Adipocyte (in vitro differentiated cells): ENCODE measurements at places on chromosomes 16 and 17.

GRCh38 chr17:39659279-39660010, 5.7 kb upstream of the TCAP start:
- no peak for DNase-seq

- DNase-seq: no peak
Observed at GRCh38 chr16:47018223-47018891, 44.9 kb upstream of the DNAJA2 start.

DNA sequence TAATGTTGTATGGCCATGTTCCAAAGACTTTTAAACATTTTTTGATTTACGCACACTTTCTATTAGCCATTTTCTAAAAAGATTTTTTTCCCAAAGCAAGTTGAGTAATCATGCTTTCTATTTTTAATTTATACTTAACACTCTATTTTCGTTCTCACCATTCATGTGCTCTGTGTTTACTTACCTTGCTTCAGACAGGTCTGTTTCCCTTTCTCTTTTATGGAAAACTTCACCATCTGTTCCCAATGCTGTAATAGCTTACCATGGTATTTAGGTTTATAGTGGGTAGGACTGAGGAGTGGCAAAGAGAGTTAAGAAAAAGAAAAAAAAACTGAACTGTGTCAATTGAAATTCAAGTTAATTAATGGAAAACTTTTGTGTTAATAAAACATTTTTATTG, 37.5 kb upstream of the KCNJ16 start:
- no peak for DNase-seq

DNA sequence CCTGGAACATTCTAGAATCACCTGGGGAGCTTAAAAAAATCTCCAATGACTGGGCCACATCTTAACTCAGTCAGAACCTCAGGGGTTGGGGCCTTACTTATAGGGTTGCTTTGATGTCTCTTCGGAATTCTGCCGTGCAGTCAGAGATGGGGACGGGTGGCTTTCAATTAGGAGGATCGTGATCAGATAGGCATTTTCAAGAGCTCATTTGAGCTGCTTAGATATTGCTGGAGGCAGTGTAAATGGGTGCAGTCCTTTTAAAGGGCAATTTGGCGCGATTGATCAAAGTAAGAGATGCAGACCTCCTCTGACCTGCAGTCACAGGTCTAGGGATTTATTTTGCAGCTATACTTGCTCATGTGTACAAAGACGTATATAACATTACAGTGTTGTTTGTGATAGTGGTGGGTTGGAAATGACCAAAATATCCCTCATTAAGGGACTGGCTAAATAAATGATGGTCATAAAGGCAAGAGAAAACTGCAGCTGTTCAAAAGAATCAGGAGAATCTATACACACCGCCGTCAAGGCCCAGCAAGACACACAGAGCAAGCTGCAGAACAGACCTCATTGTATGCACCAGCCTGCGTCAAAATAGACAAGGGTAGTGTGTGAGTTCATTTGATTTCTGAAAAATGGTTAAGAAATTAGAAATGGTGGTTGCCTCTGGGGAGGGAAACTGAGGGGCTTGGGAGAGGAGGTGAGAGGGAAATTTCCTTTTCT, 6.3 kb upstream of the KCNG4 start:
- no peak for DNase-seq

- no peak for DNase-seq
Observed at GRCh38 chr16:71402007-71402406, 39.8 kb downstream of the TLE7 start.

DNA sequence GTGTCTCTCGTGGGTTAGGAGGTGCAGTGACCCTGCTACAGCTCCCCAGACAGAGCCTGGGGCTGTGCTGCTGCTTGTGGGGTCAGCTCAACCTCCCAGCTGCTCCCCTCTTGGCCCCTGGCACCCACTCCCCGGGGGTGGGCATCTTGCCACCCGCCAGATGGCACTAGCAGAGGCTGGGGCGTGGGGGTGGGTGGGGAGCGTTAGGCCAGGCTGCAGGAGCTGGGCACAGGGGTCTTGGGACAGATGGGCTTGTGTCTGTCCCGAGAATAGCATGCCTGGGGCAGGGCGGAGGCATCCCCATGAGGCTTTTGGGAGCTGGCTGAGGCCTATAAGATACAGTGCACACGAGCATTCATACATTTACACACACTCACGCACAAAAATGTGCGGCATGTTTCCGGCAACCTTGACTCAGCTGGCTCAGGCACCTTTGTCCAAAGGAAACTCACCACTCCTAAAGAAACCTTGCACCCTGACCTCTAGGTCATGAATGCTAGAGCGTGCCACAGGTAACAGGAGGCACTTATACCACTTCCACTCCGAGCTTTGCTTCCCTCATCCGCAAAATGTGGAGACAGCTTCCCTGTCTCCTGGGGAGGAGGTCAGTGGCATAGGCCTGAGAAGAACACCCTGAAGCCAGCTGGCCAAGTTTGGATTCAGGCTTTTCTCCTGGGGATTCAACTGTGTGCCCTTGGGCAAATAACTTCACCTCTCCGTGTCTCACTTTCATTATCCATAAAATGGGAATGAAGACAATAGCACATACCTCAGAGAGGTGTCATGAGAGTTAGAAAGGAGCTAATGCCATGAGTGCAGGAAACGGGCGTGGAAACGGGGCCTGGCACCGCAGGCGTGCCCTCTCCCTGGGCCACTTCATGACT, 78.9 kb upstream of the LHX1 start:
- no peak for DNase-seq

GRCh38 chr17:2061441-2061958, 6.6 kb downstream of the HIC1 start:
- no peak for DNase-seq
